ENCODE measurements at places on chromosomes 12 and 14.

DNA sequence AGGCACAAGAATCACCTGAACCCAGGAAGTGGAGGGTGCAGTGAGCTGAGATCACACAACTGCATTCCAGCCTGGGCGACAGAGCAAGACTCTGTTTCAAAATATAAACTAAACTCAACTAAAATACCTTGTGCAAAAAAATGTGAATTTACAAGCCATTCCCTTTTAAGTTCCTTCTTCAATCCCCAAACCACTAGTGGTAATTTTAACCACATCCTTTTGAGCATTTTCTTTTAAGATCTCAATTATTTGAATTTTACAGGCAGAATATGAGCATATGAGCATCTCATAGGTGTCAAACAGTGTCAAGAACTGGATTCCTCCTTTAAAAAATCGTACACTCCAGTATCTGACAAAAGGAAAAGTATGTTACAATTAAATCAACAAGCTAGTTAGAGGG, 57.0 kb upstream of the NPFF start:
- DNase-seq: no peak

DNA sequence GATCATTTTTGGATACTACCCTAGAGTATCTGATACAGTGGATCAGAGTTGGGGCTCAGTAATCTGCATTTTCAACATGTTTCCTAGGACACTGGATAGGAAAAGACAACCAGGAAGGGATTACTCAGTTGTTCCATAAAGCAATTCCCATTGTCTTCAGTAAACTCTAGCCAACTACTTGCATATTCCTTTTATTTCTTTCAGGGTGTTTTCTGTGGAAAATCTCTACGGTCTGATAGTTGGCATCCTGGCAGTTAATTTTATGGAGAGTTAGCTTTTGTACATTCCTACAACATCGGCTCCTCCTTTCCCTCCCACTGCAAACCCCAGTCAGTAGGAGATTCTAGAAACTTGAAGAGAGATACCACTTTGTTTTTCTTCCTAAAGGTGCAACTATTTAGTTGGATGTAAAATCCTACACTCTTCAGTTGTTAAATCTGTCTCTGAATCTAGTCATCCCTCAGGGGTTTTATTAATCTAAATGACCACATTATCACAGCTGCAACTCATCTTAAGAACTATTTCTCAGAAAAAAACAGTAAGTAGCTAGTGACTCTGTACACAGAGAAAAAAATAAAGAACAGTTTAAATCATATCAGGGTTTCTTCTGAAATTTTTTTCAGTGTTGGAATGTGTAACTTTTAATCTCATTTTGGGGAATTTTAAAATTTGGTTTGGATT, 103.9 kb downstream of the PDE3A start:
- no peak for DNase-seq

DNA sequence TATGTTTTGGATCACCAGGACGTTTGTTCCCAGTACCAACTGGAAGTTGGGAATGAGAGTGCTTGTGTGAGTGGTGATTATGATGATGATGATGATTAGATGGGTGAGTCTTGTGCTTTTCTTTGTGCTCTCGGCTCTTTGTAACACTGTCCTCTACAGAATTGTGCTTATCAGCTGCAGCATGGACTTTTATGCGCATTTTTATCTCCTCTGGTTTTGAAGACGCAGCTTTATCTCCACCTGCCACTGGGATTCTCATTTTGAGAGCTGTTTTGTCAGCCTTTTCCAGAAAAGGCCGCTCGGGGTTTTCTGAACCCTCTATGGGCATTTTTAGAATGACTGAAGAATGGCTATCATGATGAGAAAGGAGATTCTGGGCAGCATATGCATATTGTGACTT, 11.5 kb upstream of the KANSL2 start:
- no peak for DNase-seq

GRCh38 chr14:98742001-98742400, 530.0 kb downstream of the BCL11B start:
- no peak for DNase-seq

- no peak for DNase-seq
Measured at GRCh38 chr12:12519354-12519998, 43.2 kb downstream of the DUSP16 start.

- no peak for DNase-seq
Measured at GRCh38 chr14:80055226-80055625, 156.1 kb downstream of the DIO2 start.

- no peak for DNase-seq
Measured at GRCh38 chr14:98751110-98751509, 520.9 kb downstream of the BCL11B start.

GRCh38 chr12:31584782-31585181, 6.2 kb downstream of the DENND5B start:
- DNase-seq: no peak

- peak; percentile 4 for DNase-seq
Measured at GRCh38 chr12:110280392-110280778, 662 bp upstream of the ATP2A2 start.

- DNase-seq: no peak
Measured at GRCh38 chr14:30988509-30988908, 36.9 kb upstream of the AP4S1 start.

- DNase-seq: no peak
Measured at GRCh38 chr12:54759751-54760150, 94.6 kb upstream of the MUCL1 start.

GRCh38 chr14:93207468-93208308, 632 bp downstream of the UBR7 start:
- no peak for DNase-seq

DNA sequence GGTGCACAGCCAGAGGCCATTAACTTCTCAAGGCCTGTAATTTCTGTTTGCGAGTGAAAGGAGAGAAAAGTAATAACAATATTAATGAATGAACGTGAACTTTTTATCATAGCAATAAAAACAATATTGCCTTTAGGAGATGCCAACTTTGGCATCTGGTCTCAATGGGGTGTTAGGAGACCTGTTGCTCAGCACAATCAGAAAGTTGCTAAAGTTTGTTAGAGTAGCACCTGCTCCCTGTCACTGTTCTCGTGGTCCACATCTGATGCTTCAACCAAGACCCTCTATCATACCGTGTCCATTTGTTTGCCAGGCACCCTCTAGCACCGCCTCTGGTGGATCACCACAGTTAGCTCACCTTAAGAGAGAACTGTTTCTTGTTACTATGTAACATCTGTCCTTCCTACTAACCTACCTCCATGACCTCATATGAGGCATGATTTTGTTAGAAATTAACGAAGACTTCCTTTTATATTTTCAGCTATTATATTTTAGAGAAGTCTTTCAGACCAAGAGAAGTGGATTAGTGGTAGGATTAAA, 12.5 kb upstream of the CLEC4E start:
- DNase-seq: no peak

GRCh38 chr12:102480406-102480805, at the start of gene IGF1:
TSS of gene IGF1 (minus strand) at chr12:102480563. CDS start at chr12:102480381, 182 bp downstream.
- DNase-seq: no peak

DNA sequence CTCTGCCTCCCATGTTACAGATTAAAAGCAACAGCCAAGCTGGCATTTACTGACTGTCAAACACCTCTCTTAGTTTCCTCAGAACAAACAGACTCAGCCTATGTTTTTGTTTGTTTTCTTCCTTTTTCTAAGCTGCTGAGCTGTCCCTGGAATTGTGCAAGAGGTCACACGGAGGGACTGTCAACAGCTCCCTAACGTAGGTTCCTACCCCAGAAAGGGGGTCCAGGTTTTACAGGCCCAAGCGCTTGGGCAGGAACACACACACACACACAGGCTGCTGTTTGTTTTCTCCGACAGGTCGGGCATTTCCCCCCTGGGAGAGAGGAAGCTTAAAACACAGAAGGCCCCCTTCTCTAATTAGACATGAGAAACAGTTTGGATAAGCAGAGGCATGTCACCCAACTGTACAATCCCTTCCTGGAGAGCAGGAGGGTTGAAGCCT, 739.6 kb upstream of the TBX3 start:
- no peak for DNase-seq

DNA sequence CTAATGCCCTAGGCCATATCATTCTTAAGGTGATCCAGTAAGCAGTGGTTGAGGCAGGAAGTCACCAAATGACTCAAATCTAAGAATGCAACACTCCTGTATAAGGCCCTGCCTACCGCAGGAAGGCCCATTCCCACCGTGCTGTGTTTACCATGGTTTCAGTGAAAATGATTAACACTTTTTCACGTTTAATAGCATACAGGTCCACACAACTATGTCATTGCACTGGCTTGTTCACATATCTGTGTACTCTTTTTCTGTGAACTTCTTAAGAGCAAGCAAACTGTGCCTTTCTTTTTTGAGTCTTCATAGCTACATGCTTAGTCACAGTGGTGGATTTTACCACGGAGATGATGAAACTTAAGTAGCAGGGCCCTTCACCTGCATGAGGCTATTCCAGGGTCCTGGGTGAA, 214.9 kb downstream of the CNTN1 start:
- DNase-seq: no peak

DNA sequence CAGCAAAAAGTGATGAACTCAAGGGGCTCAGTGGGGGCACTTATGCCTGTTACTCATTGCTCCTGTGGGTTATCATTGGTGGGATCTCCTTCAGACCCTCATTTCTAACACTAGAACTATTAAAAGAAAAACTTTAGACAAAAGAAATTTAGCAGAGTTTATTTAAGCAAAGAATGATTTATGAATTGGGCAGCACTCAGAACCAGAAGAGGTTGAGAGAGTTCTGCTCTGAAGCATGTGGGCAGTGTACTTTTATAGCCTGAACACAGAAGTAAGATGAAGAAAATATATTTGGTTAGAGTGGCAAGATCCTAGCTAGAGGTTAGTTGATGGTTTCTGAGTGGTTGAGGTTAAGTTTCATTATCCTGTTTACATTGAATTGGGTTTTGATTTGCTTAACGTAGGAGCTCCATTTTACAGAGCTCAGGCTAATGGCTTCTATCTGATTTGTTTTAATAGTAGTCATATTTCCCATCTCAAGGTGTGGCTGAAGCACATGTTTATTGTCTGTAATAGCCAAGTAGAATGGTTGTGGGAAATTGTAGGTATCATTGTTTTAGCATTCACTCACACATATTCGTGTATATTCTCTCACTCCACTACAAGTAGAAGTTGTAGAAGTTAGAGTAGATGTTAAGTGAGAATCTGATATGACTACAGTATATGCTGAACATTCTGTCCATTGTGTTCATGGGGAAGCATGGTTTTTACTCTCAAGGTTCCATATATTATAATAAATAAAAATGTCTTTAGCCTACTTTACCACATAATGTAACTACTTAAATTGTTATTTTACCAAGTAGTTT, 27.6 kb downstream of the LEMD3 start:
- DNase-seq: no peak

DNA sequence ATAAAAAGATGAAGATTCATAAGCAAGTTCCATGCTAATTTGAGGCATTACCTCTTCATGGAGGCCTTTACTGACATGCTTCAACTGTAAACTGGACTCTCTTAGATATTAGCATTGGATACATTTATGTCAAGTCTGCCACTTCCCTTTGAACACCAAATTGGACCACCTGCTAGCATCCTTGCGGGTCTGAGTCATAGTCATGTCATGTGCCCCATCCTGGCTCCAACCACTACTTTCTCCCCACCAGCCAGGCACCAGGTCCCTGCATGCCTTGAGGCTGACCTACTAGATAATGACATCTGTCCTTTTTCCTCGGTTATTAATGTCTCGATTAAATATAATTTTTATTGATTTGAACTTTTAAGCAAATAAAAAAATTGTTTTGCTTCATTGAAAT, 32.9 kb upstream of the EEA1 start:
- no peak for DNase-seq

DNA sequence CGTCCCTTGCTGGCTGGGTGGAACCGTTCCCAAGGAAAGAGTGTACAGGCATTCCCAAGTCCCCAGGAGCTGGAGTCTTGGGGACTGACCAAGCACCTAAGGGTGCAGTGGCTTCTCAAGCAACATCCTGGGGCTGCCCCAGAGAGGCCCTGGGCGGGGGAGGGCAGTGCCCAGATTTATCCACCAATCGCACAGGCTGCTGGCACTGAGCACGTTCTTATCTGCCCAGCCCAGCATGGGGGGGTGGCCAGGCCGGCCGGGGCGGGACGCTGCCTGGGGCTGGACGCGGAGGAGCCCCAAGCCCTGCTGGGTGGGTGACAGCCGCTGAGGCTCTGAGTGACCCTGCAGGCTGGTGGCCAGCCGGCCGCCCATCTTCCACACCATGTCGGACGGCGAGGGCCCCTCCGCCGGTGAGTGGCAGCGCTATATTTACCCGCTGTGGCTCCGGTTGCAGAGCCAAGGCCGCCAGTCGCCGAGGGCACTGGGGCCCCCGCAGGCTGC, 53.4 kb downstream of the CYP46A1 start:
- DNase-seq: no peak

GRCh38 chr14:64971943-64972791, at the start of gene RAB15:
TSS of gene RAB15 (minus strand) at chr14:64972336. CDS start at chr14:64972076, 260 bp downstream.
- peak; percentile 17 for DNase-seq

- no peak for DNase-seq
Measured at GRCh38 chr14:24612196-24612595, 2.7 kb upstream of the GZMH start.

GRCh38 chr12:40946612-40947194, 241.4 kb upstream of the PDZRN4 start:
- no peak for DNase-seq

- DNase-seq: no peak
Measured at GRCh38 chr12:1592444-1593173, 1.8 kb downstream of the FBXL14 start.

DNA sequence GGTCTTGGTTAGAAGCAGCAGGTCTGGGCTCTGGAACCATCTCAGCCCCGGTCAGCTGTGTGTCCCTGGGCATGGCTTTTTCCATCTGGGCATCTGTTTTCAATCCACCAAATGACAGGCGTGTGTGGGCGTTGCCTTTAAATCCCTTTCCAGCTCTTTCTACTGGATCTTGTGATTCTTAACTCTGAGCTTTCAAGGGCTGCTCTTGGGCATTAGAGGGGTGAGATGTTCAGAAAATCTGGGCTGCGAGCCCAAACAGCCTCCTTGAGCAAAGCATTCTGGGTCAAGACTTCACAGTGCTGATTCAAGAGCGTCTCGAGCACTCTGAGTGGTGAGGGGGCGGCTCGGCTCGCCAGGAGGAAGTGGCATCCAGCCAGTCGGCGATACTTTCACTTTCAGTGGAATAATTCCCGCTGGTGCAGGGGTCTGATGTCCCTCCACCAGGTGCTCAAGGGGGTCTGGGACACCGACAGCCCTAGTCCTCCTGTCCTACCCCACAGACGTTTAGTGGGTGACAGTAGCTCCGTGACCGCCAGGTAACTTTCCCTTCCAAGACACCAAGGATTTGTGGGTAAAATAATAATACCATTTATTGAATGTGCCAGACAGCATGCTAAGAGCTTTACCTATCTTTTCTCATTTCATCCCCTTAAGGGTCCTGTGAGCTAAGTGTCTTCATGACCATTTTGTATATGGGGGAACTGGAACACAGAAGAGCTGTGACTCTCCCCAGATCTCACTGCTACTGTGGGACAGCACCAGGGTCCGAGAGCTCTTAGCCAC, 114.0 kb downstream of the PLXNC1 start:
- DNase-seq: no peak

All from activated CD8-positive, alpha-beta memory T cell treated with anti-CD3 and anti-CD28 coated beads for 1 hour (primary cell).